ENCODE measurements at places on chromosomes 1 and 21.

DNA sequence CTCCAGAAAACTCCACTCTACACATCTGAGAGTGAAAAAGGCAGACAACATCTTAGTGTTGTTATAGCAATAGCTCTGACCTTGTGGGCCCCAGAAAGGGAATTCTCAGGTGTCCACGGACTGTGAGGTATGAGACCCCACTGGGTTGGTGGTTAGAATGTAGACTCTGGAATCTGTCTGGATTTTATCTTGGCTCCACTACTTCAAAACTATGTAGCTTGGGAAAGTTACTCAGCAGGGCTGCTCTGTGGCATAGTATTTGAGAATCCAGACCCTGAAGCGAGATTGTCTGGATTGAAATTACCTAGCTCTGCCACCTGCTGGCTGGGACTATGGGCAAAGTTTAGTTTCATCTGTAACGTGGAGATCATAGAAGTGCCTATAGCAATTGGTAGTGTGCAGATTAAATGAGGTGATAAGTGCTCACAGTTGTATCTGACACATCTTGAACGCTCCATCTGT lies 25.8 kb downstream of the PRDM2 start:
- H3K27me3 ChIP-seq: no peaks in the 10 kb centered on the region
- peak; percentile 48 for DNase-seq
- H3K36me3 ChIP-seq: peaks cover 13% of the 10 kb centered on the region
- peaks cover 23% of the 10 kb centered on the region for H3K4me1 ChIP-seq
- H3K27ac ChIP-seq: peak overlapping the region; percentile 85

DNA sequence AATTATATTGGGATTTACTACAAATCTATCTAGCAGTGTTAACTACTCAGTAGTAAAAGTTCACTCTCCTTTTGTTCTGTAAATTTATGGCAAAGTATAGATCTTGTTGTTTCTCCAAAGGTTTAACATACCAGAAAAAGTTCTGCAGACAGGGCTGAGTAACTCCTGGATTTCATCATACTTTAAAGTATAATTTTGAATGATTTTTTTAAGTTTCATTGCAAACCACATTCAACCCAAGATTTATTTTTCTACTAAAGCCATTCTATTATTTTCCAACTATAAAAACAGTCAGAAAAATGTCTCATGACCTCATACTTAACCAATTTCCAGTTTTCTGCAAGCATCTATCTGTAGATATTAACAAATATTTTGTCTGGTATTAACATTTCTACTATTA lies 585.8 kb upstream of the ZRANB2 start:
- no peak for DNase-seq
- H3K27me3 ChIP-seq: no peaks in the 10 kb centered on the region
- no peaks in the 10 kb centered on the region for H3K4me1 ChIP-seq
- no peaks in the 10 kb centered on the region for H3K36me3 ChIP-seq

DNA sequence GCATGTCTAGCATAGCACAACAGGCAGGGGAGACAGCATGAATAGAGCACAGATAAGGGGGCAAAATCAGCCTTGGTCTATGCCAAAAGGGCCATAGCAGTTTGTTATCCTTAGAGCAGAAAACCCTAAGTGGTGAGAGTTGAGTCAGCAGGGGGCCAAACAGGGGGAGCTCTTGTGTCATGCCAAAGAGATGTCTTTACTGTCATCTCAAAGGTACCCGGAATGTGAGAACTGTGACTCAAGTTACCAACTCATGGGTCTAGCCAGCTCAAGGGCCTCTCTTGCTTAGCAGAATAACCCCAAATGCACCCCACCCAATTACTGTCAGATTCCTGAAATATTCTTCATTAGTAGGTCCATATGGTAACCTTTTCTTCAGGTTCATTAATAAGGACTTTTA lies 45.9 kb upstream of the NRDC start:
- no peak overlapping the region for H3K27ac ChIP-seq
- H3K27me3 ChIP-seq: peaks cover 34% of the 10 kb centered on the region
- H3K36me3 ChIP-seq: no peaks in the 10 kb centered on the region
- H3K4me3 ChIP-seq: no peak overlapping the region
- no peak for DNase-seq

DNA sequence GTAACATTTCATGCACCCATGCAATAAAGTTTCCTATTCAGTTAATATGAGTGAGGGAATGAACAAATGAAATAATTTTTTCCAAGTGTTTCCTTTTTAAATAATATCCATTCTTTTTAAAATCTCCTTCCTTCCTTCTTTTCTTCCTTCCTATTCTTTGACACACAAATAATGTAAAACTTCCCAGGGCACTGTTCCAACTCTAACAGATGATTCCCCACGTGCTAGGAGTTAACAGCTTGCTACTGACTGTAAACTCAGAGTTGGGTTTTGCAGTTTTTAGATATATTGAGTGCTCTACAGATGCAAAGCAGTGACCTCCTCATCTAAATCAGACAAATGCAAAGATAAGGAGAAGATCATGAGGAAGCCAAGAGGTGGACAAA lies 54.0 kb upstream of the POU2F1 start:
- no peaks in the 10 kb centered on the region for H3K36me3 ChIP-seq
- no peaks in the 10 kb centered on the region for H3K4me1 ChIP-seq
- H3K27me3 ChIP-seq: peaks cover 55% of the 10 kb centered on the region
- H3K4me3 ChIP-seq: no peak overlapping the region

DNA sequence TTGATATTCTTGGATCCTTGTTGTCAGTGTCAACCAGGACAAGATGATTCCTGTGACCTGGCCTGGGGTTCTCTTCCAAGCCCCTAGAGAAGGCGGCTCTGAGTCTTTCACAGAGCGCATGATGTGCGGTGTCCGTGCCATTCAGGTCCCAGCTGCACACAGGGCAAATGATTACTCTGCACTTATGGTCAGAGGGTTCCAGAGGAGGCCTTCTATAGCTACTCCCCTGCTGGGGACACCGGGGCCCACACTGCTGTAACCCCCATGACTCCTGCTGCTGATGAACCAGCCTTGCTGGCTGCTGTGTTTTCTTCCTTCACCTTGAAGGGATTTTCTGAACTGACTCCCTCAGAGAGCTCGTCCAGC lies 1.5 kb downstream of the PTGFRN start:
- H3K27ac ChIP-seq: no peak overlapping the region
- peaks cover 20% of the 10 kb centered on the region for H3K27me3 ChIP-seq
- DNase-seq: no peak
- H3K4me3 ChIP-seq: no peak overlapping the region
- H3K36me3 ChIP-seq: peaks cover 4% of the 10 kb centered on the region

- DNase-seq: no peak
- H3K4me1 ChIP-seq: no peaks in the 10 kb centered on the region
- peaks cover 13% of the 10 kb centered on the region for H3K36me3 ChIP-seq
- no peak overlapping the region for H3K27ac ChIP-seq
- no peak overlapping the region for H3K4me3 ChIP-seq
Measured at GRCh38 chr21:46129846-46130651, 25.3 kb downstream of the FTCD start.

DNA sequence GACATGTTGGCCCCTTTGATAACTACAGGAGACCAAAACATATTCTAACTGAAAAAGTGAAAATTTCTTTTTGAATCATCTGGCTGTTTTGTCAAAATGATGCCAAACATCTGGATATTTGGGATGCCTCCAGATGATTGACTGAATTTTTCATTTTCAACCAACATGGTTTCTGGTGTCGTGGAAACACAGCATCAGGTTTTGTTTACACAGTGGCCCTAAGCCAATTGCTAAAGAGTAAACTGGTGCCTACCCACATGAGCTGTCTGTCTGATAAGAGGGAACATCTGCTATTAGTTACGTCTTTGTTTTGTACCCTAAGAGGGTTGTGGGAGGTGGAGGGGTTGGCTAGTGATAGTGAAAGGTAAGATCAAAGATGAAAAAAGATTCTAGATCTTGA lies 204.8 kb downstream of the KCNK2 start:
- no peak overlapping the region for H3K27ac ChIP-seq
- no peaks in the 10 kb centered on the region for H3K36me3 ChIP-seq
- DNase-seq: no peak

DNA sequence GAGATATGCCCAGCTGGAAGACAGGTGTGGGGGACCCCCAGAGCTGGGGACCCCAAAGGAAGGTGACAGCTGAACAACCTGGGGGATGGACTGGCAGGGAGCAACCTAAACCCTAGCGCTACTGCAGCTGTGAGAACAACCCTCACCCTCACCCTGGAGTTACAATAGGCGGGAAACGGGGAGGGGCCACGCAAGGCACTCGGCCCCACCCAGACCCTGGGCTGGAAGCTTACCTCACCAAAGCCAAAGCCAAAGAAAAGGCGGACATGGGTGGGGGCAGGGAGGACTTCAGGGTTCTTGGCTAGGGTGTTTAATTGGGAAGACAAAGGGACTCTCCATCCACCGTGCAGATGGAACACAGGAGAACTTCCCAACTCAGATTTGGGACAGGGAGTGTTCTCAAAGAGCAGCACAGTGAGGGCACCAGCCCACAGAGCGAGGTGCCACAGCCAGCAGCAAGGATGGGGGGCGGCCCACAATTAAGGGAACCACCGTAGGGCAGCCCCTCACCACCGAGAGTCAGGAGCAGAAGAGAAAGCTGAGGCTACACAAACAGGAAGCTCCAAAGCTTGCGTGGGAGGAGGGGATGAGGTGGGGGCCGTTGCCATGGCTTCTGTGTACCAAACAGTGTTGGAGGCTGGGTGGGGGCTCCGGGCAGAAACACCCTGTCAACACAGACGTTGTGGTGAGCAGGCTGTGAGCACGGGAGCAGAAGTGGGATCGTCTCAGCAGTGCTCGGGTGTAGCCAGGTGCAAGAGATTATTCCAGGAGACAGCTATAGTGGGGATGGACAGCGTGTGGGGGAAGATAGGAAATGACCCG lies 1.9 kb downstream of the TAGLN2 start:
- peaks cover 60% of the 10 kb centered on the region for H3K4me1 ChIP-seq
- peak; percentile 93 for DNase-seq
- peak overlapping the region; percentile 96 for H3K4me3 ChIP-seq
- peaks cover 87% of the 10 kb centered on the region for H3K36me3 ChIP-seq
- H3K27ac ChIP-seq: peak overlapping the region; percentile 100
- H3K27me3 ChIP-seq: no peaks in the 10 kb centered on the region

DNA sequence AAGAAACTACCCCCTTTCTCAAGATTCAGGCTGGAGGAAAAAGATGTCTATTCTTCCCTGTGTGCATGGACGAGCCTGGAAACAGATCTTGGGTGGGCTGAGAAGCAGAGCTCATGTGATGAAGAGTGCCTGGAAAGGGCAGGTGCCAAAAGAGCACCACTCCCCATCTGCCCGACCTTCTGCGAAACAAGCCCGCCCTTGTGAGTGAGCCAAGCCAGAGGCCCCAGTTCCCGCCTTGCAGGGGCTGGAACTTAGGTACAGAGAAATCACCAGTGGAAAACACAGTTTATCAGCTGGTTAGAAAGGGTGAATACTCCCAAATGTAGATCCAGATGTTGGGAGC lies 26.7 kb upstream of the A3GALT2 start:
- no peak for DNase-seq
- H3K27ac ChIP-seq: no peak overlapping the region
- H3K27me3 ChIP-seq: no peaks in the 10 kb centered on the region
- peaks cover 32% of the 10 kb centered on the region for H3K4me1 ChIP-seq

GRCh38 chr1:116498789-116499628 lies 71.8 kb downstream of the CD58 start:
- H3K4me1 ChIP-seq: peaks cover 25% of the 10 kb centered on the region
- H3K36me3 ChIP-seq: peaks cover 10% of the 10 kb centered on the region
- no peaks in the 10 kb centered on the region for H3K27me3 ChIP-seq
- H3K4me3 ChIP-seq: no peak overlapping the region
- peak; percentile 40 for DNase-seq

DNA sequence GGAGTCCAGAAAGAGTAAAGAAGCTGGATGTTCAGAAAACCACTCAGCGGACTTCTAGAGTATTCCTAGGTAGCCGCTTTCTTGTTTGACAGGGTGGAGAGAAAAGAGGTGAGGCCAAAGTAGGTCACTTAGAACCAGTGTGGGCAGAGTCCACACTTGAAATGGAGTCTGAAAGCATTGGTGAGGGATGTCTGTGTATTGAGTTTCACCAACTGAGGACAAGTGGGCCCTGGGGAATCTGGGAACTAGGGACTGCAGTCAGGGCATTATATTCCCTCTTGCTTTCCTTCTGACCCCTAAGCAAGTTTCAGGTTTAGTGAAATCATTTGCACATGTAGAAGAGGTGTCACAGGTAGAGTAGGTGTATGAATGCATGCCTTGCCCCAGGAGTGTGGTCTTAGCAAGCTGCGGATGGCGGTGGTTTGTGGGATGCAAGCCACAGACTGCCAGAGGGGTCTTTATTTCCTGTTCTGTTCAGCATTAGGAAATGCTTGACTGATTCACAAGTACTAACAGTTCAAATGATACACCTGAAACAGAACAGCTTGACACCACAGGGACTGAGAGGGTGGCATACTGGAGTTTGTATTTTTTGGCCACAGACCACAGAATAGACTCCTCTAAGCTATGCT lies 1.1 kb upstream of the GNG12 start:
- H3K27ac ChIP-seq: no peak overlapping the region
- peaks cover 9% of the 10 kb centered on the region for H3K4me1 ChIP-seq
- H3K36me3 ChIP-seq: no peaks in the 10 kb centered on the region
- peak overlapping the region; percentile 71 for H3K4me3 ChIP-seq

- no peak for DNase-seq
- H3K4me1 ChIP-seq: peaks cover 12% of the 10 kb centered on the region
- H3K36me3 ChIP-seq: peaks cover 36% of the 10 kb centered on the region
- H3K27me3 ChIP-seq: no peaks in the 10 kb centered on the region
- H3K4me3 ChIP-seq: no peak overlapping the region
Measured at GRCh38 chr1:19307794-19308508, 4.0 kb downstream of the AKR7A2 start.

DNA sequence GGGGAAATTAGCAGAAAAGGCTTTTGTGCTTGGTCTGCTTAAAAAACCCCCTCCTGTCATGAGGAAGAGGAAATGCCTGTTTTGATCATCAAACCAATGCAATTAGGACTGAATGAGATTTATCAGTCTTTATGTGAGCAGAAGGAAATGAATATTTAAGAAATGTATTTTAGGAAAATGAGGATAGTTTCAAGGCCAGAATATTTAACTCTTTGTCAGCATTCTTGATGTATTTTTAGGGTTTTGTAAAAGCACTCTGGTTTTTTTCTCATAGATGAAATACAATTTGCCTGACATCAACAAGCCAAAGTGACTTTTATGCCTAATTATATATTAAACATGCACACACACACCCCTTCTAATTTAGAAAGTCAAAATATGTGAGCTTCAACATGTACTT lies 213.8 kb downstream of the GRIK1 start:
- no peaks in the 10 kb centered on the region for H3K27me3 ChIP-seq
- H3K4me1 ChIP-seq: no peaks in the 10 kb centered on the region
- H3K4me3 ChIP-seq: no peak overlapping the region
- H3K36me3 ChIP-seq: no peaks in the 10 kb centered on the region
- H3K27ac ChIP-seq: no peak overlapping the region
- no peak for DNase-seq

GRCh38 chr1:205936311-205936710 lies 6.9 kb downstream of the SLC26A9 start:
- H3K27me3 ChIP-seq: peaks cover 70% of the 10 kb centered on the region
- no peak for DNase-seq
- H3K36me3 ChIP-seq: no peaks in the 10 kb centered on the region

DNA sequence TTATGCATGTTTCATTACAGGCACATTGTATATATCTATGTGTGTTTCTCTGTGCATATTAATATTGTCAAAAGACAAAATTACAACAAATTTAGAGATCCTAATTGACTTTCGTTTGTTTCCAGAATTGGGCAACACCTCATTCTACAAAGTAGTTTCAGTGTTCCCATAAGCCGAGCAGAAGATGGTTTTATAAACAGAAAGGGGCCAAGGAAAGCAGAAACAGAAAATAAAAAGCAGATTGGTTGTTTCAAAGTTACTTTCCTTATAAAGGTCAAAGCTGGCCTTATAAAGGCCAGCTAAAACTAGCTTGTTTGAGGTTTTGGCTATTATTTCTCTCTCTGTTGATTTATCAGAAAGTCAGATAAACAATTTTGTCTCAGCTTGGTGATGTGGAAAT lies 116.2 kb upstream of the FGGY start:
- no peaks in the 10 kb centered on the region for H3K27me3 ChIP-seq
- no peak overlapping the region for H3K4me3 ChIP-seq
- no peak for DNase-seq
- no peaks in the 10 kb centered on the region for H3K4me1 ChIP-seq
